ENCODE measurements at places on chromosomes 13 and 19.
A peak's percentile ranks its signal among the peaks of the same experiment; 100 is the strongest.

DNA sequence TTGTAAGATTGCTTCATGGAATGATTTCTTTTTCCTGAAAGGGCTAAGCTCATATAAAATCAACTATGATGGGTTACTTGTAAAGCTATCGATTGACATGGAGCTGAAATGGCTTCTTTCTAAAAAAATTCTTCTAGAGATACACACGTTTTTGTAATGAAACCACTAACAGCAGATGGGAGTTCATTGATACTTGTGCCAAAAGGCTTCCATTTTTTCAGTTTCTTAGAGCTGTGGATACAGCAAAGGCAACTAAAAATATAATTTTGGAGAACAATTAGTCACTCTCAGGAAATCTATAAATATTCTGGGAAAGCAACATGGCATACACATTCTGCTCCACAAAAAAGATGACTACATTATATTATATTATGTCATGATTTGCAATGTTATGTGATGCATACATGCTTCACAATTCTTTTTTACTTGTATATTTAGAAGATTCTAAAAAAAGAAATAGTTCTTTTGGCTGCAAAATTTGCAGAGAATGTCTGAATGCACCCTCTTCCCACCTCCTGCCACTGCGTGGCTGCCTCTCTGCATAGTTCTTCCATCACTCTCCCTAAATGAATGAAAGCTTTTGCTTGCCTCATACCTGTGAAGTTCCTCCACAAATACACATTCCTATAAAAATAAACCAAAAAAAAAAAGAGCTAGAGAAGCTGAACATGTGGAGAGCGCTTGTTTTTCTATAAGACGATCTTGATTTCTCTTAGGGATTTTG, 802.5 kb downstream of the EFNB2 start:
- DNase-seq, result no peak

GRCh38 chr19:8163759-8164158, 14.4 kb upstream of the FBN3 start:
- DNase-seq, result no peak

GRCh38 chr13:73715911-73716510, 418.2 kb downstream of the KLF12 start:
- DNase-seq, result no peak

DNA sequence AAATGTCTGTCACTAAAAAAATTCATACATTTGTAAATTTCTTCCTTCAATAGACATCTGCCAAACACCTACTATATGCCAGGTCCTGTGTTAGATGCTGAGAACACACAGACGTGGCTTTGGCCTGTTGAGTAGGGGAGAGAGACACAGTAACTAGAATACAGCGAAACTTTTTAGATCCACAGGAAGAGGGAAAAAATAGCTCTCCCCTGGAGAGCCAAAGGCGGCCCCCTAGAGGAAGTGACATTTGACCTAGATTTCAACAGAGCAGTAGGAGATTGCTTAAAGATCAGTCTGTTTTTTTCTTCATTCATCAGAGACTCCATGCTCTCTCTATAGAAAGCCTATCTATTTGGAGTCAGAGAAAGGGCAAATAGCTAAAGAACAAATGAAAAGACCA, 11.3 kb downstream of the LCP1 start:
- no peak for DNase-seq

DNA sequence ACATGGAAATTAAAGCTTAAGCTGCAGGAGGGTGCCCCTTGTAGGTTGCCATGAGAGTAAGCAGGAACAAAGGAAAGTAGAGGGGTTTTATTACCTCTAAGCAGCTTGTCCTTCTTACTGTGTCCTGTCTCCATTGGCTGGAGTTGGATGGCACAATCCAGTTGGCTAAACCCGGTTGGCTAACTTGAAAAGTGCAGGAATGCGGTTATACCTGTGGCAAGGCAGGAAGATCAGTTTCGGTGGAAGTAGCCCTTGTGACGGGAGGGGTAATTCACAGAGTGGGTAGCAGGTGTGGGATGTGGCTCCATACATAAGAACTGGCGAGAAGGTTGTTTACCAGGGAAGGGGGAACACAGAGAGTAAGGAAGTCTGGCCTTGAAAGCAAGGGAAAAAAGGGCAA, 3.2 kb downstream of the ZNF726 start:
- no peak for DNase-seq

GRCh38 chr13:31476266-31476665, 263.1 kb upstream of the RXFP2 start:
- no peak for DNase-seq

- no peak for DNase-seq
These were observed 122.9 kb upstream of the RNF113B start for GRCh38 chr13:98299966-98300350.

DNA sequence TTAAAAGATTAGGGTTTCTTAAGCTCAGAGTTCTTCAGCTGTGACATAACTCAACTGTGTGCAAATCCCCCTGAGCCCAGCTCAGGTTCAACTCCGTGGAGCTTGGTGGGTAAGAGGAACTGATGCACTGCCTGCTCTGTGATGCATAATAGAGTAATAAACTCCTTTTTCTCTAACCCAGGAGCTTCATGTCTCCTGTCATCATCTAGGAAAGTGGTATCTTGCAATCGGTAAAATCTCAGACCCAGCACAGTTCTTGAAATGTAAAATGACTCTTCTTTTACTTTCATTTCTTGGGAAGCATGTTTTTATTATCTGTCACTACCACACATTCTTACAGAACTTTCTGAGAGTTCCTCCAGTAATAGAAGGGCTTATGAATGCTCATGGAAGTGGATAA, 123.8 kb upstream of the PCDH9 start:
- no peak for DNase-seq

GRCh38 chr19:28221736-28222135, 991.2 kb downstream of the UQCRFS1 start:
- DNase-seq, result no peak

GRCh38 chr13:108302279-108302678, 32.8 kb downstream of the TNFSF13B start:
- no peak for DNase-seq

DNA sequence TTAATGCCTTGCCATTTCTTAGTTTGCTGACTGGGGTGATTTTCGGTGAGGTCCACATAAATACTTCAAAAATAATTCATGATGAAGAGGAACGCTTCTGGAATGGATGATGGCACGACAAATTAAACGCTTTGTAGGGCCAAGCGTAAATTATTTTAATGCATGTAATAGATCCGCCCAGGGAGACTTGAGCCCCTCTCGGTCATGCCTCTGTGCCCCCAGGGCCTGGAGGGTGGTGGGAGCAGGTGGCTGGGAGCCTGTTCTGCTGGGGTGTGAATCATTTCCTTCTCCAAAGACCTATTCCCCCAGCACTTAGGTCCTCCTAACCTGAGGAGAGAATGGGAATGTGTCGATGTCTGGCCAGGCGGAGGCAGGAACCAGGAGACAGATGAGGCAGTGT, 350.6 kb downstream of the ZNF536 start:
- DNase-seq, result no peak

GRCh38 chr19:52739576-52739975, 4.7 kb upstream of the ZNF611 start:
- DNase-seq, result no peak

DNA sequence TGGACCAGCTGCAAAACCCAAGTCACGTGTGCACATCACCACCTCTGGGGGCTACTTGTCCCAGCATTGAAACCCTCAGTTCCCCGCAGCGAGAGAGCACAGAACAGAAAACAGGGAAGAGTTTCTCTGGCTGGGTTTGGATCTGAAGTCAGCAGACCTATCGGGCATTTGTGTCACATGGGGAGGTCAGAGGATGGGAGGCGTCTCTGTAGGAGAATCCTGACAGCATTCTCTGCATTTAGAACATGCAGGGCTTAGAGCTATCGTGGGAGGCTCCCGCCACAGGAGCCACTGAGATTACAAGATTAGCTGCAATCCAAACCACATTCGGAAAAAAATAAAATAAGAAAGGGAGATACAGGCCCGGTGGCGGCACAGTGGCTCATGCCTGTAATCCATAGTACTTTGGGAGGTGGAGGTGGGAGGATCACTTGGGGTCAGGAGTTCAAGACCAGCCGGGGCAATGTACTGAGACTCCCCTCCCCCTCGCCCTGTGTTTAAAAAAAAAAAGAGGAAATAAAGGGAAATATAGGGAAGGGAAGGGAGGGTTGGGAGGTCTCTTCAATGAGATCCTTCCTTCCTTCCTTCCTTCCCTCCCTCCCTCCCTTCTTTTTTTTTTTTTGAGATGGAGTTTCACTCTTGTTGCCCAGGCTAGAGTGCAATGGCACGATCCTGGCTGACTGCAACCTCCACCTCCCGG, 2.9 kb upstream of the TLE6 start:
- no peak for DNase-seq

DNA sequence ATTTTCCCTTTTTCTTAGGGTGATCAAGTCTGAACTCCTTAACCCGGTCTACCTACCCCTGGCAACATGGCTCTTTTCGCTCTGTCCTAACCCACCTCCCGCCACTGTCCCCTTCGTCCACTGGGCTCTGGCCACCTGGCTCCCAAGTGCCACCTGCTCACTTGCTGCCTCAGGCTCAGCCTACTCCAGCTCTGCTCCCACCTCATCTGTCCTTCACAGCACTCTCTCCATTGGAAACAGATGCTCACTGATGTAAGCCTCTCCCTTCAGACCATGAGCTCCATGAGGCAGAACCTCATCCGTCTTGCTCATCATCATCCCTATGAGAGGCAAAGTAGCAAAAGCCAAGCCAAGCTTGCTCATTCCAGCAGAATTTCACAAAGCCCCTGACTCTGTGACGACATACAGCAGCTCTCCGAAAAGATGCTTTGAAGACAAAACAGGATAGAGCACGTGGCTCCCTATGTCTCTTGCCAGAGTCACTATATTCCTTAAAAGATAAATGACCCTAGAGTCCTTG, 35.3 kb upstream of the AMER2 start:
- no peak for DNase-seq

DNA sequence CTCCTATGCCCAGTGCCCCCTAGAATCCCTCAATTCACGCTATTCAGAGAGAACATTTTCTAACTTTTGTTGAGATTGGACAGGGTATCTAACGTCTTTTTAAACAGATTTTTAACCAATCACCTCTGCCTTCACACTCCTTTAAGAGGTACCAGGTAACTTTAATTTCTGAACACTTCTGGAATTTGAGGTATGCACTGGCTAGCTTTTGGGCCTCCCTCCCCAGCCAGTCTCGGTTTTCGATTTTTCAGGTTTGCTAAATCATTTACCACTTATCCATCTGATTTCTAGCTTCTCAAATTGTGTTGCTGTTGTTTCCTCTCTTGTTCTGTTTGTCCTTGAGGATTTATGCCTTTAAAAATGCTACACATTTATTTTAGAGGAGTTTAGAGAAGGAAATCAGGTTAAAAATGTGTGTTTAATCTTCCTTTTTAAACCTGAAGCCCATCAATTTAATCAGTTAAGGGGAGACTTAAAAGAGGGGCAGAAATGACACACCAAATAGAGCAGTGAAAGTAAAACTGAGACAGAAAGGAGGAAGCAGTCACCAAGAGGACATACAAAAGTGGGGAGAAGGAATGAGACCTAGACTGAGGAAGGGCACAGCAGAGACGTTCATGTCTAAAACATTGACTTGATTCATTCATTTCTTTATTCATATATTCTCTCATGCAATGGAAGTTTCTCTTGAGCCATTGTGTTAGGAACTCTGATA, 139.6 kb upstream of the HTR2A start:
- DNase-seq, result no peak

DNA sequence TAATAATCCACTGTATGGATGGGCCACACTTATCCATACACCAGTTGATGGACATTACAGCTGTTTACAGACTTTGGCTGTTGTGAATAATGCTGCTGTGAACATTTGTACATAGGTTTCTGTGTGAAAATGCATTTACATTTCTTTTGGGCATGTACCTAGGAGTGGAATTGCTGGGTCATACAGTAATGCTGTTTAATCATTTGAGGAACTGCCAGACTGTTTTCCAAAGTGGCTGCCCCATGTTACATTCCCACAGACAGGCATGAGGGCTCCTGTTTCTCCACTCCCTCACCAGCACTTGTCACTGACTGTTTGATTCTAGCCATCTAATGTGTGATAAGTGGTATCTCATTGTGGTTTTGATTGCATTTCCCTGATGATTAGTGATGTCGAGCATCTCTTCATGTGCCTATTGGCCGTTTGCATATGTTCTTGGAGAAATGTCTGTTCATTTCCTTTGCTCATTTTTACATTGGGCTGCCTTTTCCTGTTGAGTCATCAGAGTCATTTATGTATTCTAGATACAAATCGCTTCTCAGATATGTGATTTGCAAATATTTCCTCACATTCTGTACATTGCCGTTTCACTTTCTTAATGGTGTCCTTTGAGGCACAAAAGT, 12.8 kb downstream of the TMEM255B start:
- no peak for DNase-seq

GRCh38 chr19:15810335-15810734, 5.1 kb downstream of the OR10H1 start:
- DNase-seq, result no peak

GRCh38 chr13:95749545-95749944, 72.6 kb downstream of the DNAJC3 start:
- no peak for DNase-seq

- no peak for DNase-seq
These were observed 3.2 kb downstream of the WBP4 start for GRCh38 chr13:41064493-41064892.

DNA sequence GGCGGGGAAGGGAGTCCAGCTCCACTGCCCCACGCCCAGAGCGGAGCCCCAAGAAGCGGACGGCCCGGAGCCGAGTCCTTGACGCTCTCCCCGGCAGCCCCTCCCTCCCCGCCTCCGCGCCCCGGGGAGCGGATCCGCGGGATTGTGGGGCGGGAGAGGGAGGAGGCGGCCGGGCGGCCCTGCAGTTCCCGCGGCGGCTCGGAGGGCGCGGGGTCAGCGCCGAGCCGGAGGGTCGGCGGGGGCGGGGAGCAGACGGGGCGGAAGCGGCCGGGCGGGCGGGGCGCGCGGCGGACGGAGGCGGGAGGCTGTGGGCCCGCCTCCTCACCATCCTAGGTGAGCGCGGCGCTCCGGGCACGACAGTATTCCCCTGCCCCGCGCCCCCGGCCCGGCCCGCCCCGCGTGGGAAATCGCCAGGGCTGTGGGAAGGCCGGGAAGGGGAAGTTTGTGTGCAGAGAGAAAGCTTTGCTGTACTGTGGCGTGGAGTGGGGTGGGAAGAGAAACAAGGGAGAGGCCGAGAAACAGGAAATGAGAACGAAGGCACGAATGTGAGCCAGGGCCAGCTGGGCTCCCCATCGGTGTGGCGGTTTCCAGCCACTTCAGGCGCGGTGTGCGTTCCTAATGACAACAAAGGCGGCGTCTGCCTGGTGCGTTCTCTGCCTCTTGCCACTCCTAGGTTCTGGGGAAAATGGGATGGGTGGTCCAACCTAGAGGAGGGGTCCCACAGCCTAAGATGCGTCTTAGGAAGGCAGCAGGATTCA, 1.3 kb upstream of the KLF12 start:
- peak; percentile 41 for DNase-seq
